ENCODE measurements at places on chromosomes 11 and 22.

DNA sequence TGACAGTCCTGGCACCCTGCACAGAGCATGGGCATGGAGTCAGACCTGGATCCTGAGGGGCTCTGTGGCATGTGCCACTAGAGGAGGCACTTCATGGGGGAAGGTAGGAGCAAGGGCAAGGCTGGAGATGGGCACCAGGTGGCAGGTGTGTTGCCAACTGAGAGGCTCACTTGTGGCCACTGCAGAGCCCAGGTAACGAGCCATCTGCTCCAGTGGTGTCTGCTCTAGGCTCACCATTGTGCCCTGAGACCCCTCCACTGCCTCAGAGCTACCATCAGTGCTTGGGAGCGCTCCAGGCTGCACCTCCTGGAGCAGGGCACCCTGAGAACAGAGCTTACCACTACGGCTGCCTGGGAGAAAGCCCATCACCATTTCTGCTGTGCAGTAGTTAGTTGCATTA is 1.3 kb upstream of the ZDHHC8 start:
- no peak for DNase-seq

GRCh38 chr22:38462960-38463784 is 4.7 kb upstream of the KDELR3 start:
- DNase-seq = peak; percentile 96

GRCh38 chr11:28763876-28764275 is 655.7 kb downstream of the METTL15 start:
- no peak for DNase-seq

- no peak for DNase-seq
These were observed 26.4 kb upstream of the UCP3 start for GRCh38 chr11:74035264-74035663.

- DNase-seq = no peak
These were observed 125.0 kb upstream of the LARGE1 start for GRCh38 chr22:34045311-34045710.

DNA sequence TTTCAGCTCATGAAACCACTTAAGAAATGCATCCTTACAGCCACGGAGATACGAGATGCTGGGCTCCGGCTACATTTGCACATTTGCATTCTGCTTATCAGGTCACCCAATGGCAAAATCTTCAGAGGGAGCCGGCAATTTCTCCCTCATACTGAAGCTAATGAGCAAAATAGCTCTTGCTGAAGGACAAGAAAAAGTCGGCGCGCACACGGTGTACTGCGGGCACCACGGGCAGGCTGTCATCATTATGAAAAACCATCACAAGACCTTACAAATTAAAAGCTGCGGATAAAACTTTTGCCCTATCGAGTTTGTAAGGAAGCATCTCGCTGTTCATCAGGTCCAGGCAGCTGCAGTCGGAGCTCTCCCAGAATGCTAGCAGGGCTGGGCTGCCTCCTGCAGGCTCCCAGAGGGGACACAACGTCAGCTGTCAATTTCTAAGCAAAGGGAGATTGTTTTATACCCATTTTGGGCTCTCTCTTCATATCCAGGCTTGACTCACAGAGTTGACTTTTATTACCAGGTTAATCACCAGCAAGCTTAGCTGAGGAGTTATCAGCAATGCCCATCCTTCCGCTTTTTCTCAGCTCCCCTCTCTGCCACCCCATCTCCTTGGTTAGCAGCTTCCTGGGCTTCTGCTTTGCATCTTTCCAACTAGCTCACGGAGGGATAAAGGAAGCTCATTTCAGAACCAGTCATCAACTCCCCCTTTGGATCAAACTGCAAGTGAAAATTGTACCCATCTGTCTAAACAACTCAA is 375.1 kb downstream of the OPCML start:
- DNase-seq = no peak

DNA sequence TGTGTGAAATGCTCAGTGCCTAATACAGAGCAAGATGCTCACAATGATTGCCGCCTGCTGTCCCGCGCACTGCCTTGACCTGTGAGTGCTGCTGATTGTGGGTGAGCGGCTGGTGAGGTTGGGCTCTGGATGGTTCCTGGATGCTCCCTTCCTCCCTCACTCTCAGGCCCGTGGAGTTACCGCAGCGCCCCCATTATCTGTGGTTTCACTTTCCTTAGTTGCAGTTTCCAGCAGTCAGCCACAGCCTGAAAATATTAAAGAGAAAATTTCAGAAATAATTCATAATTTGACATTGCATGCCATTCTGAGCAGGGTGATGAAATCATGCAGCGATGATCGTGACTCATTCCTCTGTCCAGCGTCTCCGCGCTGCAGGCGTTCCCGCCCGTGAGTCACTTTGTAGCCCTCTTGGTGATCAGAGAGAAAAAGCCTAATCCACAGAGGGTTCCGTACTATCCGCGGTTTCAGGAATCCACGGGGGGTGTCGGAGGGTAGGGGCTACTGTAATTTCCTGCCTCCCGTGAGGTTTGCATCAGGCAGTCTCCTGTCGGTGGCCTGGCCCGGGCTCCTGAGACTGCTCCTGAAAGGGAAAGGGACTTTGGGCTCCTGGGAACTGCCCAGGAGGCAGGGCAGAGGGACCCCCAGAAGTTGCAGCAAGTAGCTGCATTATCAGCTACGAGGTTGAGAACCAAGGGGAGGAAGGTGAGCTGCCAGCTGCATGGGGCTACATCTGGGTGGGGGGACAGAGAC is 10.6 kb downstream of the RPL3 start:
- DNase-seq = no peak

DNA sequence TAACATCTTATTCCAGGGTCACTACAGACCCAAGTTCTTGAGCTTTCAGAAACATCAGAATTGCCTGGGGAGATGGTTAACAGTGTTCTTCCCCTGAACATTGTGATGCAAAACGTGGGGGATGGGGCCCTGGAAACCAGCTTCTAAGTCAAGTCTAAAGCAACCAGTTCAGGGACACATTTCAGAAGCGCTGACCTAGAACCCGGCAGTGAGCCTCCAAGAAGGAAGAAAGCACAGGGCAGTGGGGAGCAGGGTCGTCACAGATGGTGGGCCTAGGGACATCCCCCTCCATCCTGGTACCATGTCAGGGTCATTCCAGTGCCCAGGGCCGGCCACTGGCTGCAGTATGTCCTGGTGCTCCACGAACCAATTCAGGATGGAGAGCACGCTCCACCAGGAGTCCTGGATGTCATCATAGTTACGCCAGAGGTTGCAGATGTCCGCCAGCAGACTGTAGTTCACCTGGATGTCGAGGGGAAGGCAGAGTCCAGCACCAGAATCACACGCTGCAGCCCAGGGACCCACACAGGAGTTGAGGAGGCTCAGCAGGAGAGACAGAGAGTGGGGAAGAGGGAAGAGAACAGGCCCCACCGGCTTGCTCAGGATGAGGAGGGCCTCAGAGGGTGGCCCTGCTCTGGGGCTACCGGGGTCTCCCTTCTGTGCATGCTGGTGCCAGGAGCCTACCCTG is 5.0 kb downstream of the NAGA start:
- DNase-seq = no peak

DNA sequence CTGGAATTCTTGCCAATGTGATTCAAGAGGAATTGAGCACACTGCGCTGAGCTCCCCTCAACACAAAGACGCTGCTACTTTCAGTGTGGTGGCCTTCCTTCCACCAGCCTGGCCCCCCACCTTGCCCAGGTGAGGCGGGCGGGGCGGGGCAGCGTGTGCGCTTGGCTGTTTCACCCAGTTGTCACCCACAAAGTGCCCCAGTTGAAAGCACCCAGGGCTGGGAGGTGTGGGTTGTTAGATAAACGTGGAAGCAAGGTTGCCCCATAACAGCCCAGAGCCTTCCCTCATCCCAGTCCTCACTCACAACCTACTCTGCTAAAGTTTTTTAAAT is 43.1 kb downstream of the CACNG2 start:
- no peak for DNase-seq

DNA sequence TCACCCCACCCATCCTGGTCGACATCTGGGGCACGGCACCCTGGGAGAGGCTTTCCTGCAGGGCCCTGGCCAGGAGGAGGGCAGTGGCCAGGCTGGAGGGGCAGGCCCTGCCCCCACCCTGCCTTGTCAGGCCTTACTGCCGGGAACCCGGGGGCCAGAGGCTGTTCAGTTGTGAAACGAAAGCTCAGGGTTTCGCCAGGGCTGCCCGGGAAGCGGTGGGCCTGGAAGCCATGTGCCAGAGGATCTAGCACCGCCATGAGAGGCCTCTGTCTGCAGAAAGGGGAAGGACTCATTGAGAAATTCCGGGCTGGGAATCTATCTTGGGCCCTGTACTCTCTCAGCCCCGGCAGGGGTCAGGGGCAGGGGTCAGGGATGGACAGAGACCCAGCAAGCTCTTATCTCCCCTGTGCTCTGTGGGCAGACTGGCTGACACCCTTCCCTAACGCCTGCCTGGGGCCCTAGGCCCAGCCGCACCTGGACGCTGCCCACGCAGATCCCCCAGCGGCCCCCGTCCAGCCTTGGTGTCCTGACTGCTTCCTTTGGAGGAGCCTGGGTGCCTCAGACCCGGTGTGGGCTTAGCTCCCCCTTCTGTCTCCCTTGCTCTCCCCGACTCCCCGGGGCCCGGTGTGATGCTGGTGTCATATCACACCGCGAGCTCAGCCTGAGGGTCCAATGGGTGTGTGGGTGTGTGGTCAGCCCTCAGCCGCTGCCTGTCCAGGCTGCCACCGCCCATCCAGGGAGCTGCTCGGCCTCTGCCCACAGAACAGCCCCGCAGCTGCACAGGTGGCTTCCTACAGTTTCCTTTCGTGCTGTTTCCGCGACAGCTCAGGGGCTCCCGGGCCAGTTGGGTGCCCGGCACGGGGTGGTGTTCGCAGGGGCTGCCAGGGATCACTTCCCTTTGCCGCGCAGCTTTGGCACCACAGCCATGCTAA is 6.5 kb downstream of the PIM3 start:
- no peak for DNase-seq
